ENCODE measurements at places on chromosomes 3 and 15.
A peak's percentile ranks its signal among the peaks of the same experiment; 100 is the strongest.

- DNase-seq = peak; percentile 2
Measured at GRCh38 chr15:63718590-63719035, 115.1 kb downstream of the HERC1 start.

- DNase-seq = no peak
Measured at GRCh38 chr15:62409466-62409865, 244.4 kb upstream of the C2CD4B start.

DNA sequence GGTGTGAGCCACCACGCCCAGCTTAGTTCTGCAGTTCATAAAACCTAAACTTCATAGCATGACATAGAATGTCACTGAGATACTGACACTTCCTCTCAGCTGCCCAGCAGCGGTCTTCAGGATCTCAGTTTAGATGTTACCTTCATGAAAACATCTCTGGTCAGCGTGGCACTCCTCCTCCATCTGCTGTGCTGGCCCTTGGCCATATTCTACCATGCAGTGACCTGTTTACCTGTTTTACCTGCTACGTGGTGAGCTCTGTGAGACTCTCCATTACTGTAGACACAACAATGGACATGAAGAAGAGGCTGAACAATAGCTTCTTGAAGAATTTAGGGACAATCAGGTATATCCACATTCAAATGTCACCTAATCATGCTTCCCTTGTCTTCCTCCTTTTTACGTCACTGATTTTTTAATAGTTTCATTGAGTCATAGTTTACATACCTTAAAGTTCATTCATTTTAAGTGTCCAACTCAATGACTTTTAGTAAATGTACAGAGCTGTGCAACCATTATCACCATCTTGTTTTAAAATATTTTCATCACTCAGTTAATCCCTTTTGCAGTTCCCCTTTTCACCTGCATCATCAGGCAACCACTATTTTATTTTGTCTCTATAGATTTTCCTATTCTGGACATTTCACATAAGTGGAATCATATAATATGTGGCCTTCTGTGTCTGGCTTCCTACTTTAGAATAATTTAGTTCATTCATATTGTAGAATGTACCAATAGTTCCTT is 32.2 kb upstream of the PTPN23 start:
- DNase-seq = no peak

- DNase-seq = no peak
Measured at GRCh38 chr15:64895285-64896065, 16.2 kb upstream of the ANKDD1A start.

- peak; percentile 95 for DNase-seq
Measured at GRCh38 chr3:52046186-52046901, 10.0 kb downstream of the DUSP7 start.

DNA sequence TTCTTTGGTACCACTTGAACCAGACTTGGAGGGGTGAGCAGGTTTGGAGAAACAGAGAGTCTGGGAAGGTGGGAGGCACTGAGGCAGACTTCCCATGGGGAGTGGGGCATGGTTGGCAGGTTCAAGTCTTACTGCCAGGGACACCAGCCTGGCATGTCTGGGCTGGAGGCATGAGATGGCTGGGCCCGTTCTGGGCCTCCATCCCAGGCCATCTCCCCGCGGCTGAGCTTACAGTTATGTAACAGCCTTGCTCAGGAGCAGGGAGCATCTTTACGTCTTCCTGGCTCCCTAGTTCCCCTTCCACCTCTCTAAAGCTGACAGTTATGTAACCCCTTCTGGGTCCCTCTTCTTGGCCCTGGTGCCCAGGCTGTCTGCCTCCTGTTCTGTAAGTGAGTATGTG is 12.4 kb downstream of the VIPR1 start:
- DNase-seq = no peak

DNA sequence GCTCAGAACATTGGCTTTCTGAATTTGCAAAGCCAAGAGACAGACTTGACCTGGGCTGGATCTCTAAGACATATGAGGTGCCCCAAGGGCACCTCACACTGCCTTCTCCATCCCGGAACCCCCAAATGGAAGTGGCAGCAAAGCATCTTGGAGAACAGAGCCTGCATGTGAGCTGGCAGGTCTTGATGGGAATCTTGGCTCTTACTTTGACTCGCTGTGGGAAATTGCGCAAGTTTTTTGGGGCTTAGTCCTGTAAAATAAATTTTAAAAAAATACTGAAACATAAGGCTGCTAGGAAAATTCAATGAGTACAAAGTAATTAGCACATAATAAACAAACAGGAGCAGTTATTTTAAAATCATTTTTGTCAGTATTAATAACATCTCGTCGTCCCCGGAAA is 13.7 kb upstream of the SEC22A start:
- no peak for DNase-seq

DNA sequence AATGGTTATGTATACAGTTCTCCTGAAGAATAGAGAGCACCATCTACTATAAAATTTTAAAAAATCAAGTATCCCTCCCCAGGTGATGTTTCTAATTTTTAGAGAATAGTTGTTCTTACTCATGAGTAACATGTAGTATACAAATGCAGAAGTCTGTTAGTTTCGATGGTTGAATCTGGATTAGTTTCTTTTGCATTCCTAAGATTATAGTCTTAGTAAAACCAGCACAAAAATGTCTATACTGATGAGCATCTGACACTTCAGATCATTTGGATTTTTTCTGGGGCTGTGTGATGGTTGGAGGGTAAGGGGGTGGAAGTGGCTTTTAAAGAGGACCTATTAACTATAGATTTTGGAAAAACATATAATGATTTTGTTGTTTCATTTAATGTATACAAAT is 167.3 kb upstream of the SGO1 start:
- no peak for DNase-seq

DNA sequence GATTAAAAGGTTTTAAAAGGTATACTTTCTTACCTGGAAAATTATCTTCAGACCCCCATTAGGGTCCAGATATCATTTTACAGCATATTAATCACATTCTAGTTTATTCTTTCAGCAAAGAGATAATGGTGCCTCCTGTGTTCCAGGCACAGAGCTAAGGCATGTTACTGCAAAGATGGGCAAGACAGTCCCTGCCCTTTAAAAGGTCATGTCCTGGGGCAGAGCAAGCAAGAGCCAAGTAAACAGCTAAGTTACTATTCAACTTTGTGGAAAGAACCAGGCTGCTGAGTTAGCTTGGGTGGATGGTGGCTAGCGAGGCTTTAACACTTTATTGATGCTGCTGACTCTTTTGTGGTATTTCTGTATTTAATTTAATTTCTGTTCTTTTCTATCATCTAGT is 75.0 kb downstream of the LRRC28 start:
- DNase-seq = no peak

DNA sequence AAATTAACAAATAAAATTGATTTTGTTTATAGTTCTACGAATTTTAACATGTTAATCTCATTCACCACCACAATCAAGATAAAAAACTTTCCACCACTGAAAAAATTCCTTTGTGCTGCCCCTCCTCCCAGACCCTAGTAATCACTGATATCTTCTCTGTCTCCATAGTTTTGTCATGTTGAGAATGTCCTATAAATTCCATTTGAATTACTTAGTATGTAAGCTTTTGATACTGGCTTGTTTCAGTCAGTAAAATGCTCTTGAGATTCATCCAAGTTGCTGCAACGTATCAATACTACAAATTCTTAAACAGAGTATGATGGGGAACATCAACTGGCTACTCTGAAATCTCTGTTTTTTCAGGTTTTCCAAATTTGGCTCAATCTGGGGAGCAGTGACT is 129.6 kb downstream of the CTNNB1 start:
- DNase-seq = no peak

DNA sequence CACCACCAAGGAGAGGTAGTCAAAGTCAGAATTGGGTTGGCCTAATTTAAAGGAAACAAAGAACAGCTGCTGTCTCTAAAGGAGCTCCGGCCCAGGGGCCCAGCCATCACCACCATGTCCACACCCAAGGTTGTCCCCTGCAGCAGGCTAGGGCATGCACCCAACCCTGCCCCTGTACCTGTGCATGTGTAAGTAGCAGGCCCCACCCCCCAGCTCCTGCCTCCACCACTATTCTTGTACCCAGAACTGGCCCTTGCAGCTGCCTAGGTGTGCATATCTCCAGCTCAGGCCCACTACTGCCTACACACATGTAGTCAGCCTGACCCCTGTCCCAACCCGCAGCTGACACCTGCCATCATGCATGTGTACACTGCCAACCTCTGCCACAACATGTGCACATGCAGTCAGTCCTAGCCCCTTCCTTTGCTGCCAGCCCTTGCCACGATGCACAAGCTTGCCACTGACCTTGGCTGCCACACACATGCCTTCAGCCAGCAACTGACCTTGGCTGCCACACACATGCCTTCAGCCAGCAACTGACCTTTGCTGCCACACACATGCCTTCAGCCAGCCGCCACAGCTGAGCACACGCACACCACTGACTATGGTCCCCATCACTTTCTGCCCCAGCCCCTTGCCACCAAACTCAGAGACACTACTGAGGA is 39.7 kb downstream of the FGF12 start:
- DNase-seq = no peak

DNA sequence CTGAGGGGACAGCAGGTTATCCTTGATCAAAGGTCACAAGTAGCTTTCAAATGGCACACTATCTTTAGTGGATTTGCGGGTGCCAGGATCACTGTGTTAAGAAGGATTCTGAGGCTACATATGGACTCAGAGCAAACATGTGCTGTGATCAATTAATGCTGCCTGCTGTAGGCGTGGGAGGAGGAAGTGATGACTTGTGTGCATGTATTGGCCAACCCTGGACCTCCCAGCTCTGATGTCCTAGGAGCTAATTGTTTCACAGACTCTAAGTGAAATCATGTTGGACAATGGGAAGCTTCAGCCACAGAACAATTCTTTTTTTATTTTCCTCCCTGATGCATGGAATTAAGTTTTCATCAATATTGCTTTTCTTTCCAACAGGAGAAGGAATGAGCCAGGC is 24.4 kb downstream of the FAH start:
- DNase-seq = no peak

DNA sequence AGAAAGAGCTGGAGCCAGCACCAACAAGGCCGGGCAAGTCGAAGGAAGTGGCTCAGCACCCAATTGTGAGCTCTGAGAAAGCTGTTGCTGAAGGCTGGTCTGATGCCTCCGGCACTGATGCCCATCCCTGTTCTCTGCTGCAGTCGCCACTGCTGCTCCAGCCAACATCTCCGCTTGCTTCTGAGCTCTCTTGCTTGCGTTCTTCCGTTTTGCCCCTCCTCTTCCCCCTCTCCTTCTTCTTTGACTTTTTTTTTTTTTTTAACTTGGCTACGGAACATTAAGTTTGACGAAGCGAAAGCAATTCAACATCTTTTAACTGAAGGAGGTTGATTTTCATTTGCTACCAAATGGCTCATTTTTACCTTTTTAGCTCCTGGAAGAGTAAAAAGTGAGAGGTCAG is 442.9 kb downstream of the MCTP2 start:
- DNase-seq = no peak

GRCh38 chr15:75309711-75310110 is 26.2 kb upstream of the COMMD4 start:
- no peak for DNase-seq

- no peak for DNase-seq
Measured at GRCh38 chr15:69026355-69026754, 11.9 kb downstream of the NOX5 start.

GRCh38 chr3:27138005-27138404 is 231.2 kb downstream of the NEK10 start:
- DNase-seq = no peak

DNA sequence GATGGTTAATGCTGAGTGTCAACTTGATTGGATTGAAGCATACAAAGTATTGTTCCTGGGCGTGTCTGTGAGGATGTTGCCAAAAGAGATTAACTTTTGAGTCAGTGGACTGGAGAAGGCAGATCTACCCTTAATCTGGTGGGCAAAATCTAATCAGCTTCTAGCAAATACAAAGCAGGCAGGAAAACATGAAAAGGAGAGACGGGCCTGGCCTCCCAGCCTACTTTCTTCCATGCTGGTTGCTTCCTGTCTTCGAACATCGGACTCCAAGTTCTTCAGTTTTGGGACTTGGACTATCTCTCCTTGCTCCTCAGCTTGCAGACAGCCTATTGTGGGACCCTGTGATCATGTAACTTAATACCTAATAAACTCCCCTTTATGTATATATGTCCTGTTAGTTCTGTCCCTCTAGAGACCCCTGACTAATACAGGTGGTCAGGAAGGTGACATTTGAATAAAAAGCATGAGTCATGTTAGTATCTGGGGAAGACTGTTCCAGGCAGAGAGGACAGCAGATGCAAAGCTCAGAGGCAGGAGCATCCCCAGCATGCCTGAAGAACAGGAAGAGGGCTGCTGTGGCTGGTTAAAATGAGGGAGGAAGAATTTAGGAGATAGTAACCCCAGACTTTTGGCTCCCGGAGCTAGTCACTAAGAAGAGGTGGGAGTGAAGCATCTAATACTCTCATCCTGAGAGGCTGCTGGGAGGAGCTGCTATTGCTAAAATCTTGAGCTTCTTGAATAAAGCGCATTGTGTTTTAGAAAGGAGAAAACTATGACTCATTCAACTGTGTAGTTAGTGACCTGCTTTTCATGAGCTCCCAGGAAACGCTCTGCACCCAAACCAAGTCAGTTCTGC is 207.4 kb upstream of the HES1 start:
- peak; percentile 56 for DNase-seq

DNA sequence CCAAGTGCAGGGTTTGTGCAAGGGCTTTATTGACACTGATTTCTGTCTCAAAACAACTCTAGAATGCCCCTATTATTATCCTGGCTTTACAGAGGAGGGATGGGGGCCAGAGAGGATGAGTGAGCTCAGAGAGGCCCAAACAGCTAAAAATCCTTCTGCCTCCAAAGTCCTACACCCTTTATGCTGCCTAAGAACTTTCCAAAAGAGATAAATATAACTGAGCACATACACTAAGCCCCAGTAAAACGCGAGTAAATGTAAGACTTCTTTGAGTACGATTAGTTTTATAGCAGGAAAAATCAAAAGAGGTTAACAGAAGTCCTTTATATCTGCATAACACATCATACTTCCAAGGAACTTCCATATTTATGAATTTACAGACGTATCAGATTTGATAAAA is 149.1 kb downstream of the CTNNB1 start:
- no peak for DNase-seq

DNA sequence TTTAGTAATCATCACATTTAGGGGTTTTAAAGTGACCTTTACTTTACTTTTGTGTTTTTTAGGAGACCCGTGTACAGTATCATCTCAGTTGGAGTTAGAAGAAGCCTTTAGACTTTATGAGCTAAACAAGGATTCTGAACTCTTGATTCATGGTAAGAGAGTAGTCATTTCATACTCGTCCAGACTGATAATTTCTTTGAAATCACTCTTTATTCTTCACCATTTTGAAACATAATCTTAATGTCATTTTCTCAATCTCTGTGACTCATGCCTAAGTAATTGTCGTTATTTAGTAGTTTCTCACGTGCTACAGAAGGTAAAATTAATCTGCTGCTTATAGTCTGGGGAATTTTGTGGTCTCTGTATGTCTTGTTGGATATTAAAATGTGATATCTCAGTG is 37.7 kb downstream of the PRKCI start:
- no peak for DNase-seq

DNA sequence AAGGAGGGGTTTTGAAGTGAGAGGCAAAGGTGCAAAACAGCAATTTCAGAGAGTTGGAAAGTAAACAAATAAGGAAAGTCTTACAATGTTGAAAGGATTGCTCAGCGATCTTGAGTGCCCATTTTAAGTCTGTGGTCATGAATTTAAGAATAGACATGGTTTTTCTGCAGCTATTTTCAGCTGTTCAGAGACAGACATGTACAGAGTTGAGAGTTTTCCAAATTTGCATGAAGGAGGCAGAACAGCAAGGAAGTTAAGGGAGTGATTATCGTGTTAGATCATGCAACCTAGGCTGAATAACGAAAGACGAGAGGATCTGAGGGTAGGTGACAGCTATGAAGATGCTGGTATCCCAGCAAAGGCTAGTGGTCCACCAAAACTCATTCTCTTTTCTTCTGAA is 37.2 kb downstream of the DET1 start:
- no peak for DNase-seq
